ENCODE measurements at places on chromosomes 11 and 22. TPM values are rescaled to one million over a fixed set of nuclear protein-coding genes. Genes with fewer than 3 reads are reported as not detected.

Gene TRIM22
- total RNA-seq, result 8.0 TPM

Gene CSRP3
- not detected for total RNA-seq

Gene LINC01488
- total RNA-seq, result 27.5 TPM

Gene GDPD4
- 10.2 TPM for total RNA-seq

Gene ANGPTL5
- total RNA-seq, result not detected

Gene KIAA0930
- 44.2 TPM for total RNA-seq

Data from left lobe of liver (tissue), 2 donors.